Nucleus accumbens (tissue), 56 donors: ENCODE measurements at places on chromosomes 2 and 18.
A peak's percentile ranks its signal among the peaks of the same experiment; 100 is the strongest.

DNA sequence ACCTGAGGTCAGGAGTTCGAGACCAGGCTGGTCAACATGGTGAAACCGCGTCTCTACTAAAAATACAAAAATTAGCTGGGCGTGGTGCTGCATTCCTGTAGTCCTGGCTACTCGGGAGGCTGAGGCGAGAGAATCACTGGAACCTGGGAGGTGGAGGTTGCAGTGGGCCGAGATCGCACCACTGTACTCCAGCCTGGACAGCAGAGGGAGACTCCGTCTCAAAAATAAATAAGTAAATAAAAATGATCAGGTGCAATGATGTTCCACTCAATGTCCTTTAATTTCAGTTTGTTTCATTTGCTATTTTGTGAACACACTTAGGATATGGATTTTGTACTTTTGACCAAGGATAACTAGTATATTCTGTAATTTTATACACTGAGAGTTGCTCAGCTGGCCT, 9.3 kb downstream of the HADHA start:
- no peak for DNase-seq

GRCh38 chr2:150339951-150340350, 147.5 kb downstream of the RND3 start:
- no peak for DNase-seq

- no peak for DNase-seq
Measured at GRCh38 chr2:58914733-58915505, 673.8 kb upstream of the FANCL start.

DNA sequence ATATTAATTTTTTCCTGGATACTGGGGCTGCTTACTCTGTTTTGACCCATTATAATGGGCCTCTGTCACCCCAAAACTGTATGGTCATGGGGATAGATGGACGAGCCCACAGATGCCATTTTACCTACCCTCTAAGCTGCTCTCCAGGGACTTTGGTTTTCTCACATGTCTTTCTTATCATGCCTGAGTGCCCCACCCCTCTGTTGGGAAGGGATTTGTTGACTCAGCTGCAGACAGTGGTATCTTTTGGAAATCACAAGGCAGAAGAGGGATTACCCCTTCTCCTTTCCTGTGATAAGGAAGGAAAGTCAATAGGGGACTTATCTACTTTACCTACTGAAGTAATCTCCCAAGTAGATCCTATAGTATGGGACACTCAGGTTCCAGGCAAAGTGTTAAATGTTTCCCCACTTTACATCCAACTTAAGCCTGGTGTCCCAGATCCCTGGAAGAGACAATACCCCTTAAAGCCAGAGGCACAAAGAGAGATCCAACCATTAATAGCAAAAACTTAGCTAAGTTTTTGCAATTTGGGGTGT, 182.7 kb downstream of the RNF152 start:
- no peak for DNase-seq

- DNase-seq, result no peak
Measured at GRCh38 chr2:157838442-157839161, 37.5 kb downstream of the ACVR1 start.

DNA sequence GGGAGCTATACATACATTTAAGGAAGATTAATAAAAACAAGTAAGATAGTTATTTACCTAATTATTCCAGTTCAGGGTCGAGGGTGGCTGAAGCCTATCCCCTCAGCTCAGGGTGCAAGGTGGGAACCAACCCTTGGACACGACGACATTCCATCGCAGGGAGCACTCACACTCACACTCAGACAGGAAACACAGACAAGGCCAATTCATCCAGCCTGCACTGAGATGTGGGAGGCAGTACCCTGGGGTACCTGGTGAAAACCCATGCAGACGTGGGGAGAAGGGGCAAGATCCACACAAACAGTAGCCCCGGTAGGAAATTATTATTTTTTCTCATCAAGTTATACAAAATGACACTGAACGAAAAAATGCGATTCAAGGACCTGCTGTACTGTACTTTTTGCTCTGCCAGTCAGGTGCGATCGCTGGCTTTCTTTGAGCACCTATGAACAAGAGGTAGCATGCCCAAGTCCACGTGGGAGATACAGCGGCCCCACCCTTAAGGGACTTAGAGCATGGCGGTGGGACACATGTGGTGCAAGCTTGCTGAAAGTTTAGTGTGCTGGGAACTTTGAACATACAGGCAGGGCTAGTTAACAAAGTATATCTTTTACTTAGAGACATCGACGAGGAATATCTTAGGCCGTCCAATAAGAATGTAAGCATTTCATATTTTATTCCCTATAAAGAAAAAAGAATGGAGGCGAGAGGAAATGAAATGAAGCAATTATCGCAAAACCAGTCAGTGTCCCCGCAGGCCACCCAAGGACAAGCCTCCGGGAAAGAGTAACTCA, 624 bp downstream of the METTL8 start:
- DNase-seq, result no peak

DNA sequence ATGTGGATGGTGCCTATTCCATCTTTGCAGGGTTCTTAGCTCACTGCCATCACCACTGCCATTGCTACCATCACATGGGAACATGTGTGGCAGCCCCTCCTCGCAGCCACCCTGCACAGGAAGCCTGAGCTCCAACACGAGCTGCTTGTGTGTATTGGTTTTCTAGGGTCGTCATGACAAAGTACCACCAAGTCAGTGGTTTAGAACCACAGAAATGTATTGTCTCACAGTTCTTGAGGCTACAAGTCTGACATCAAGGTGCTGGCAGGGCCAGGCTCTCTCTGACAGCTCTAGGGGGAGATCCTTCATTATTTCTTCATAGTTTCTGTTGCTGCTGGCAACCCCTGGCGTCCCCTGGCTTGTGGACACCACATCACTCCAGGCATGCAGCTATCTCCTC, 10.3 kb upstream of the IL1R2 start:
- DNase-seq, result no peak

GRCh38 chr2:99864561-99865553, 277.5 kb downstream of the AFF3 start:
- DNase-seq, result no peak

DNA sequence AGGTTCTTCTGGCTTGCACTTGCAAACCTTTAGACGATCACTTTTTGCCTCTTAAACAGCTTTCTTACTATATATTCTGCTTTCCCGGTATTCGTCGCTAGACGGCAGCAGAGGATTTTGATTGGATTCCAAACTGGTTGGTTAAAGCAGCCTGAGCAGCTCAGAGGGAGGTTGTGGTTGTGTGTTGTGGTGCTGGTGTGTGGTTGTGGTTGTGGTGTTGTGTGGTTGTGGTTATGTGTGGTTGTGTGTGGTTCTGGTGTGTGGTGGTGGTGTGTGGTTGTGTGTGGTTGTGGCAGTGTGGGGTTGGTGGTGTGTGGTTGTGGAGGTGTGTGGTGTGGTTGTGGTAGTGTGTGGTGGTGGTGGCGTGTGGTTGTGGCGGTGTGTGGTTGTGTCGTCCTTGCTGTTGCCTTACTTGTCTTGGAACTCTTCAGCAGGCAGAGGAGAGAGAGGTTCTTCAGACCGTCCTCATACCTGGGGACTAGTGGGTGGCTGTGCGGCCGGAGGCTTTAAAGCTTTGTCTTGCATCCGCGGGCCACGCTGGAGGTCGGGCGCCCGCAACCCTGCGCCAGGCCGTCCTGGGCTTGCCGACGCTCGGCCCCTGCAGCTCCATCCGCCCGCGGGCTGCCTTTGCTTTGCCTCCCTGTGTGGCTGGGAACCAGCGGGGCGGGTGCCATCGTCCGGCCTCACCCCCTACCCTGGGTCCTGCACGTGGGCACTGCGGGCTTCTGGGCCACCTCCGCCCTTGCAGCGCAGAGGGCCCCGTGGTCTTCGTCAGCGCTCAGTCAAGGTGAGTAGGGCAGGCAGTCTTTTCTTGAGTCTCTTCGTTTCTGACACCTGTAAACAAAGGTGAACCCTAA, 190.8 kb downstream of the ARHGAP28 start:
- DNase-seq, result no peak

- no peak for DNase-seq
Measured at GRCh38 chr2:118388771-118389170, 300.5 kb downstream of the INSIG2 start.

DNA sequence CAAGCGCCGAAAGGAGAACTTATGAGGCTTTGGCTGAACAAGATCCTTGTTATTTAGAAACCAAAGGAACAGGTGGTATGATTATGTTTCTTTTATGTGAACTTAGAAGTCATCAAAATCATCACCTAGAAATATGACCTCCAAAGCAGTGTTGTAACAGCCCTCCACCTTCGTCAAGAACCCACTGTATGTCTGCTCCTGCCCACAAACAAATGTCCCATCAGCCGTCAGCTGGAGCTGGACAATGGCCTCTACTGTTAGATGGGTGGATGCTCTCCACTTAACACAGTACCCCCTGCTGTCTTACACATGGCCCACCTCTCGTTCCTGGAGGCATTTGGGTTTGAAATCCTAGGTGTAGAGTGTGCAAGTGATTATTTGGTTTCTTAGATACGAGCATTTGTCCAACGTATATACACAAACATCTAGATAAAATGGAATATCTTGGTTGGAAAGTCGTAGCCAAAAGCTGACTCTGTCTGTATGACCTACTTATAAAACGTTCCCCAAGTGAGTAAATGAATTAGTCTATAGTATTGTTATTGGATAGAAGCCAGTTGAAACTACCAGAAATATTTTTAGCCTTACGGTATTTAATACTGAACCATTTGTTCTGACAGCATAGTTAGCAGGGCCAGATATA, 113.0 kb downstream of the CRIM1 start:
- no peak for DNase-seq

DNA sequence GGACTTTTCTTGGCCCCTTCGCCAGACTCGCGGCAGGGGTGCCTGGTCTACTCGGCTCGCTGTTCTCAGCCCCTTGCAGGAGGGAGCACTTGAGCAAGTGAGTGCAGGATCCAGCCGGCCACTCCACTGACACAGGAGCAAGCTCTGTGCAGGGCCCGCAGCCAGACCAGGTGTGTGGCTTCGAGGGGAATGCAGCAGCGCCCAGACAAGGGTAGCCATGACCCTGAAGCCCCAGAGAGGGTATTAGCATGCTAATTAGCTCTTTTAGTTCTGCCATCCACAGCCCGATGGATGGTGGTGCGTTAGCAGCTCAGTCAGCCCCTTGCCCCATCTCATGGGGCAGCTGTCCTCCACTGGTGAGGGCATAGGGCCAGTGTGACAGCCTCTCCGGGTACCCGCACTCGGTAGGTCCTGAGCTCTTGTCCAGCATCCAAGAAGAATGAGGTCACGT, 103.2 kb upstream of the HS6ST1 start:
- DNase-seq, result no peak

GRCh38 chr2:41698678-41699422, 349.0 kb upstream of the PKDCC start:
- DNase-seq, result peak; percentile 5

- no peak for DNase-seq
Measured at GRCh38 chr2:180644709-180645108, 335.7 kb upstream of the UBE2E3 start.

DNA sequence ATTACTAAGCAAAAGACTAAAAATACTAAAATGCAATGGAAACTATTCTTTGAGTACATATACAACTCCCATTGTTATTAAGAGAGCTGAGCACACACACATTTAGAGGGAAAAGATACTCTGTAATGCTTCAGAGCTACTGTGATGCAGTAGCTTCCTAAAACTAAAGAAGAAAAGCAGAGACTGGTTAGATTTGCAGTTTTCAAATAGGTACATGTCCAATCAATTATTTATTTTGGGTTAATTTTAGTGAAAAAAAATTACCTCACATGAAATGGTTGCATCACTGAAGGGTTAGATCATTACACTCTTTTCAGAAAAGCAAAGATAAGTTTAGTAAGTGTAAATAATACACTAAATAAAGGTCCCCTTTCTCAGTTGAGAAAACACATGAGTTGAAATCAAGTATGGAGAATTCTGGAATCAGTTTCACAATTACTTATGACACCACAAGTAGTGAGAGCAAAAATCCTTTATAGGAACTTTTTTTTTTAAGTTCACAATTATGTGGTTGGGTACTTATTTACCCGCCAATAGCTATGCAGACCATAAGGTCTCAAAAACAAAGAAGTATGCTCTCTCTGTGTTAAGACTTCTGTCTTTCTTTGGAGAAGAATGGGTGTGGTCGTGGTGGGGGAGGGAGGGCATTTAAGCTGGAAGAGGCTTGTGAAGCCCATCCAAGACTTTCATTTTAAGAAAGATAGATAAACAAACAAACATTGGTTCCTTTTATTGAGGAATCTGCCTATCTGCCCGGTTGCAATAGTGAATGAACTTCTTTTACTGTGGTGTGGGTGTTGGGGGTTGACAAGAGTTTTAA, 25.3 kb upstream of the SERTAD2 start:
- DNase-seq, result no peak

DNA sequence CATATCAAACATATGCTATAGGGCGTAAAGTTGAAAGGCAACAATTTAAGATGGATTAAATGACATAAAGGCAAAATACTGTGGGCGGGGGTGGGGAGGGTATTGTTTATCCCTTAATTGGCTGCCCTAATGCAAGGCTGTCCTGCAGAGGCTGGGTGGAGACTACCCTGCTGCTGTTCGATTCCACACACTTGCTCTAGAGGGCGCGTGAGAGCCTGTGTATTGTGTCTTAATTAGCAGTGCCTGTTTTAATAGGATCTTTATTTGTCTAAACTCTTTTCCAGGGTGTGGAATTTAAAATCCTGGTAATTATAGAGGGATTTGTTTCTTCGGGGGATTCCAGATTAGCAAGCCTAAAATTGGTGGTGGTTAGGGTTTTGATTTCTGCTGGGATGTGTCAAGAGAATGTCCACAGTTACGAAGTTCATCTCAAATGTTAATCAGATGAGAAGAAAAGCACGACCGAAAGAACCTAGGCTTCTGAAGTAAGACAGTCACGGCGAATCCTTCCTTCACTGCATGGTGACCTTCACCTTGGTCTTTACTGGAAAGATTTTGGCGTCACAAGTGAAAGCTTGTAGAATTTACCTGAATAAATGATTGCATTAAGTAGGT, 103.5 kb upstream of the MAP3K20 start:
- no peak for DNase-seq

- no peak for DNase-seq
Measured at GRCh38 chr2:88843651-88844050, 152.2 kb downstream of the RPIA start.

DNA sequence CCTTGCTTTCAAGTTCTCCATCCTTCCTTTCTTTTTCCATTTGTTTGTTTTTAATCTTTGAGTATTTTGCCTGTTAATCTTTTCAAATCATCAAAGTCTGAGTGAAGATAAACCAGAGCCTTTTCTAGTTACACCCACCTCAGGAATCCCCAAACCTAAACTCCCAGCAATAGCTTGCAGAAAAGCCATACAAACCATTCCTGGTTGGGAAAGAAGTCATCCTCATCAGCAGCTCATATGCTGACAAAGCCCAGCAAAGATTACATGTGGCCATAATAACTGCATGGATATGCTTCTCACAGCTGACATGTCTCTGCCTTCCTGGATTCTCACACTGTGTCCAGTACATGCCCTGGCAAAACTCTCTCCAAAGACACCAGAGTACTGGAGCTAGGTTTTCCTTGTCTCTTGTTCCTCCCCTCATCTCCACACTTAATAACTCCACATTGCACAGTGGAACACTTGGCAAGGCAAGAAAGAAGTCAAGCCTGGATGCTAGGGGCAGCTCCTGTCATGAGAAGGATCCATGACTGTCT, 126.4 kb upstream of the TLK1 start:
- no peak for DNase-seq

DNA sequence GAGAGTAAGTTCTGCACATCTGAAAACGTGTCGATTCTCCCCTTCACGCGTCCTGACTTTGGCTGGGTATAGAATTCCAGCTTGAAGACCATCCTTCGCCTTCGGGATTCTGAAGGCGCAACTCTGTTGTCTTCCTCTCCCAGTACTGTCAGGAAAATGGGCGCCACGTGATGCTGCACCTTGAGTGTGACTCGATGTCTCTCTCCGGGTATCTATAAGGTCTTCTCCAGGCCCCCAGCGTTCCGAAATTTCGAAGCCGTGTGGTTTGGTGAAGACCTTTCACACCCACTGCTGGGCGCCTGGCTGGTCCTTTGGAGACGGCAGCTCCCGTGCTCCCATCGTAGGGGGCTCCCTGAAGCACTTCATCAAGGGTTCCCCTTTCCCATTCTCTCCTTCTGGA, 203.7 kb downstream of the HDAC4 start:
- DNase-seq, result no peak
